ENCODE measurements at places on chromosomes 13 and 19.

GRCh38 chr19:20664901-20665781 lies 3.8 kb upstream of the ZNF626 start:
- no peak for DNase-seq

DNA sequence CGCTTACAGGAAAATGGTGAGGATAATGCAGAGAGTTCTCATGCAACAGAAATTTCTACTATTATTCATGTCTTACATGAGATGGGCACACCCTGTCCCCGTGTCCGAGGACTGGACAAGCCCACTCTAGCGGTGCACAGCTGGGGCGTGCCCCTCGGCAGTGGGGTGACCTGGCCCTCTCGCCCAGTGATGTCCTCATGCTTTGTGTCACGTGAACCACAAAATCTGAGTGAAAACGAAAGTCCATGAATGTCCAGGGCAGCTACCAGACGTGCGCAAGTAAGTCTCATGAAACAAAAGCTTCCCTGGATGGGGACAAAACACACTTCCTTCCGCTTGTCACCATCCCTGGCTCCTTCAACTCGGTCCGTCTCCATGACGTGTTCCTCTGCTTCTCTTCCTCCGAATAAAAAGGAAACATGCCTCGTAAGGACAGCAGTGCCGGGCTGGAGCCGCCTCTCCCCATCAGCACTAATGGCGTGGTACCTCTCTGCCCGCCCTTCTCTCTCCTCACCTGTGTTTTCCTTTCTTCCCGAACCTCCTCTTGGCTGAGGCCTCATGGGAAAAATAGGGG lies 45.6 kb downstream of the ANKRD10 start:
- no peak for DNase-seq

DNA sequence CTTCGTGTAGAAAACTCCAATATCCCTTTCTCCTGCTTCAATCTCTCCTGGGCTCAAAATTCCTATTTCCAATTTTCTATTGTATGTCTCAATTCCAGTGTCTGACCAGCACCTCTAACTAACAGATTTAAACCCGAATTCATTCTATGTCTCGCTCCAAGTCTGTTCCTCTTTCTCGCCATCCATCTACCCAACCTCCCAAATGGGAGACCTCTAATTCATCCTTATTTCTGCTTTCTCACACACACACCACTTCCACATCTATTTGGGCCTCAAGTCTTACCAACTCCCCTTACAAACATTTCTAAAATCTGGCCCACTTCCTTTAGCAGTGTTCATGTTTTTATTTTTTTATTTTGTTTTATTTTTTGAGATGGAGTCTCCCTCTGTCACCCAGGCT lies 53.3 kb downstream of the MBD3L2B start:
- no peak for DNase-seq

- no peak for DNase-seq
Observed at GRCh38 chr19:5436106-5436947, 18.9 kb upstream of the ZNRF4 start.

GRCh38 chr13:77099415-77099814 lies 72.5 kb upstream of the FBXL3 start:
- no peak for DNase-seq

DNA sequence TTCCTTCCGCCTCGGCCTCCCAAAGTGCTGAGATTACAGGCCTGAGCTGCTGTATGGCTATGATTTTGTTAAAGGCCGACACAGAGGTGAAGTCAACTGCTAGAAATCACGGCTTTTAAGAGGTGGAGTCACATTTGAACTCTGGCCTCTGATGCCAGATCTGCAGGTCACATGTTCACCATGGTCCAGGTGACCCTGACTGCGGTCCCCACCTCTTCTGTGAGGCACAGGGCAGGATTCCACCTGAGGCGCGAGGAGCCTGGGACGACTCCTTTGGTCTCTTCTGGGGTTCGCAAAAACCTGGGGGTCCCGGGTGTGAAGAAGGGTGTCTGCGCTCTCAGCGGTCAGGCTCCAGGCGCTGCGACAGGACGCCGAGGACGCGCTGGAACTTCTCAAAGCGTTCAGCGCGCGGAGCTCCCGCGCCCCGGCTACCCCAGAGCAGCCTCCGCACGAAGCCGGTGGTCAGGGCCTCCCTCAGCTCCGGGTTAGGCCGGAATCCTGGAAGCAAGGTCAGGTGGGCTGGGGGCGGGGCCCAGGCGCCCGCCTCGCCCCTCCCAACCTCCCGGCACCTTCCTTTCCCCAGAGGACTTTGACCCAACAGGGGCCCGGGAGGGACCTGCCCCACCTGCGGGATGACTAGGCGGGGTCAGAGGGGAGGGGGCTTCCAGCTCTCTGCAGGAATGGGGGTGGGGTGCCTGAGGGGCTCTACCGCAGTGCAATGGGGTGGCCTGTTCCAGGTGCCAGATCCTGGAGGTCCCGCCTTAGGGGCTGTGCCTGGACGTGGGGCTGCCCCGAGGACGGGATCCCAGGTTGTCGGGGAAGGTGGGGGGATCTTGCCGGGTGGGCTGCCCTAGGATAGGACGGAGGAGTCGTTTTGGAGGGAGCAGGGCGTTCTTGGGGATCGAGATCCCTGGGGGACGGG lies 13.0 kb downstream of the TRIP10 start:
- DNase-seq: no peak
